ENCODE measurements at places on chromosomes 6 and 20.

DNA sequence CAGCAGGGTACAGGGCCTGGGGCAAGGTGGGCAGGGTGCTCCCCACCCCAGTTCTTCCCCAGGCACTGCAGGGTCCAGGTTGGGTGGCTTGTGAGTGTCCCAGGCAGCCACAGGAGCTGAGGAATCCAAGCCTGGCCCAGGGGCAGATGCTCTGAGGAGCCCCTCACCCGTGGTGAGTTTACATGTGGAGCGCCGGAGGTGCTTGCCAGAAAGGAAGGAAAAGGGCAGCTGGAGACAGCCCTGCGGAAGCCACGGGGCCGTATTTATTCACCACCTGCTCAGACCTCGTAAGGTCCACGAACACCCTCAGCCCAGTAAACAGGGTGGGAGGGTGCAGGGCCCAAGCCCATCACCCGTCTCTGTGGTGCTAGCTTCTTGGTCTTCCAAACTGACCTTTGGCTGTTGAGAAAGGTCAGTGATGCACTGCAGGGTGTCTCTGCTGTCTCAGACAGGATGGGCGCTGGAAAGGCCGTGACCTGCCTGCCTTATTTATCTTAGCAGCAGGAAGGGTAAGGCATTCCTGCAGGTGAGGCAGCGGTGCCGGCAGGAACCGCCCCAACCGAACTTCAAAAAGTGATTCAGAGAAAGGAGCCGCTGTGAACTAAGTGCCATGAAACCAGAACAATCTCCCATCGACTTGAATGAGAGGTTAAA is 4.0 kb upstream of the FRMD1 start:
- DNase-seq: no peak

DNA sequence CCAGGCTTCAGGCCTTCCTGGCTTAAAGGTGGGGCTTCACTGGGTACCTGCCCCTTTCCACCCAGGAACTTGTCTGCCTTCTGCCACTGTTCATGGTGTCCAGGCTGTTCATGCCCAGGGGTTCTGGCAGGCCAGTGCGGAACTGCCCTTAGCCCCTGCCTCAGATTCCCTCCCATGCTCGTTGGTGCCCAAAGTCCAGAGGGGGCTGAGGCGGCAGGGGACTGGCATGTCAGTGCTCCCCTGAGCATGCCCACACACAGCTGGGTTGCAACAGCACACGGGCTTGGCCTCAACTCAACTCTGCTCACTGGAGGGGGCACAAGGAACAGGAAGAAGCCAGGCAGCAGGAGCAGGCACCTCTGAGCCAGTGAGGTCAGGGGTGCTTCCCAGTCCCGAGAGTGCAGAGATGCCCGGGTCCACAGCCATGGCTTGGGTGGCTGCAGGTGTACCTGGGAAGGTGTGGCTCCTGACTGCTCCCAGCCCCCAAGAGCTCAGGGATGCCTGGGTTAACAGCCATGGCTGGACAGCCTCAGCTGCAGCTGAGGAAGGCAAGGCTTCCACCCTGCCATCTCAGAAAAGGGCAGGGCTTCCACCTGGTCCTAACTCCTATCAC is 845.9 kb downstream of the EYS start:
- no peak for DNase-seq

- DNase-seq: no peak
Measured at GRCh38 chr6:11357285-11357684, 124.8 kb upstream of the NEDD9 start.

DNA sequence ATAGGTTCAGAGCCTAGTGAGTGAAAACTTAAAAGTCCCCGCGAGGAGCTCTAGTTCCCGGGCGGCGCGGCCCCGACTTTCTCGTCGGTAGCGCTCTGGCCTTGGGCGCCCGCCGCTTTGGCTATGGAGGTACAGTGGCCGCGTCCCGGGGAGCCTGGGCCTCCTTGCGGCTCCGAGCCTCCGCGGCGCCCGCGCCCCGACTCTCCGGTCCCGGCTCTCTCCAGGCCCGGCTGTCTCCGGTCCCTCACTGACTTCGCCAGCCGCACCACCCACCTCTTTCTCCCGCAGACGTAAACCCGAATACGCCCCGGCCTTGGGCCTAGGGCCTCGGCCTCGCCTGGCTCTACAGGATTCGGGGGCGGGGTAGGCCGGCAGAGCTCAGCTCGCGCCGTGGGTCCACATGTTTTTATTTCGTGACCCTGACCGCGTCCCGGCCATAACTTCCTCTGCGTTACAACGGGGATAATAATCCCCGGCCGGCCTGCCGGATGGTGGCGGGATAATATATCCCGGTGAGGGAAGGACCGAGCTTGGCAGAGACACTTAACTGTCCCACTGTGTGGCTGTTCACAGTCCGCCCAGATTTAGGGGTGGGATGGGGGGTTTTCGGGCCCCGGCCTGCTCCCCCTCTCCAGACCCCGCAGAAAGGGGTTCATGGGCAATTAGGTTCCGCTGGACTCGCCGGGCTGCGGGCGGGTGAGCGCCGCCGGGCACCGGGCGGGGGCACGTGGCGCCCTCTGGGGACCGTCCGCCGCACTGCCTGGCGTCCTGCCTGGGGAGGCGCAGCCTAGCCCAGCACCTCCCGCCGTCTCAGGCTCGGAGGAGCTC is 10.0 kb upstream of the TBX18 start:
- DNase-seq: no peak

DNA sequence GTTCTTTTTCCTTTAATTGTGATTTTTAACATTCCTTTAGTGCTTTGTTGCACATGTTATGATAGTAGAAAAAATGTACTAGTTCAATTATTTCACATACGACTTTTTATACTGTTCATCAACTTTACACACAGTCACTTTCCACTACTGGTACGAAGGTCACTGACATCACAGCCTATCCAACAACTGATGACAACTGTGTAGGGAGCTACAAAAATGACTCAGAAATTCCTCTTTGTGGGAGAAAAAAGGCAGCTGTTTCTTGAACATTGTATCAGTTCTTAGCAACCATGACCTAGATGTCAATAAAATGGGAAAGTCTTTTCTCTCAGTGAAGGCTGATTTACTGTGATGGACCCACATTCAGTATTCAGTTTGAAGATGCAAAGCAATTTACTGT is 7.0 kb upstream of the ID4 start:
- DNase-seq: no peak

- DNase-seq: peak; percentile 18
Measured at GRCh38 chr20:36468149-36469000, 72.9 kb upstream of the MYL9 start.

DNA sequence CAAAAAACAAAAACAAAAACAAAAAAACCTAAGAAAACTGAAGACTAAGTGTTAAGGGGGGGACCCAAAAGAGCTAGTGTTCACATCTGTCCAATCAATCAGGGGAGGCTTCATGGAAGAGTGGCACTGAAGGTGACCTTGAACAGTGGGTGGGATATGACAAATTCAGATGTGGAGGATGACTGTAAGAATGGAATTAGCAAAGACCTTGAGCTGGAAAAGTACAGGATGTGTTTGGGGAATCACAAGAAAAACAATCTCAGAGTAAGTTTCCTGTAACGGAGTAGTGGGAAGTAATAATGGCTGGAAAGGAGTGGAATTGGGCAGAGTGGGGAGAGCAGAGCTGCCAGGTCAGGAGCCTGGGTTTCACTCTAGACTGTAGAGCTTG is 2.9 kb upstream of the IER3 start:
- no peak for DNase-seq

- DNase-seq: no peak
Measured at GRCh38 chr20:61297986-61298385, 45.9 kb downstream of the CDH4 start.

- no peak for DNase-seq
Measured at GRCh38 chr20:13337090-13337784, 116.2 kb downstream of the ISM1 start.

GRCh38 chr6:134435814-134436280 is 117.9 kb upstream of the SGK1 start:
- DNase-seq: no peak

DNA sequence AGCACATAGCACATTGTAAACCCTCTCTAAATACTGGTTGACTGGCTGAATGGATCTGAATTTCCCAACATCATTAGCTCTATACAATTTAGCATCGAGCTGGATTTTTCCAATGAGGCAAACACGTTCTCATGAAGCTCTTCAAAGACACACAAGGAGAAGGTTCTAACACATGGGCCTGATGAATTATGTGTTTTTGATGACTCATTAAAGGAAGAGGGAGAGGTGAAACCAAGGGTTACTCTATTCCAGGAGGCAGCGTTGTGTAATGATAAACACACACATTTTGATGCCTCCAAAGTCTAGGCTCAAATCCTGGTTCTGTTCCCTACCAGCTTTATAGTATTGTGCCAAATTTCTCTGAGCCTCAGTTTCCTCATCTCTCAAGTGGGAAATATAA is 84.3 kb downstream of the PFDN4 start:
- no peak for DNase-seq

- peak; percentile 70 for DNase-seq
Measured at GRCh38 chr6:27592481-27593199, 119.7 kb upstream of the ZNF184 start.

- peak; percentile 63 for DNase-seq
Measured at GRCh38 chr6:13478525-13478966, 8.9 kb downstream of the GFOD1 start.

DNA sequence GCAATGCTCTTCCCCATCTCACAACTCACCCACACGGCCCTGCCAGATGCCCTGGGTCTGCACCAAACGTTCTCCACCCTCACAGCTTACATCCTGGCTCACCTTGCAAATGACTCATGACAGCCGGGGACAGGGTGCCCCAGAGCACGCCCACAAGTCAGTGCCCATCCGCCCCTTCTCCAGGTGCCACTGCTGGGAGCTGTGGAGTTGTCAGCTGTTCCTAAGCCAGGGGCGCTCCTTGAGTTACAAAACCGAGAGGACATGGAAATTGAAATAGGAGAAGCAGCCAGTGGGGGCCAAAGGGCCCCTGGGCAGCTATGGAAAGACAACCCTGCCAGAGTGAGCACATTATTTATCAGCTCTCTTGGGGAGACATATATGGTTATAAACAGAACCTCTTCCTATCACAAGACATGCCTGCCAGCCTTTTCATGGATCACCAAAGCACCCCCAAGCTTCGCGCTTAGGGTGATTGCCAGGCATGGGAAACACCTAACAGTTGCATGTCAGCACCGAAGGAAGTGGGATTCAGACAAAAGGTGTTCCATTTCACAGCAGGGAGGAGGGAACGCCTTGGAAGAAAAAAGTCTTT is 236.8 kb downstream of the LY86 start:
- DNase-seq: no peak

- DNase-seq: no peak
Measured at GRCh38 chr20:50992336-50992732, 30.6 kb downstream of the KCNG1 start.

GRCh38 chr20:5279661-5280060 is 37.1 kb downstream of the PROKR2 start:
- DNase-seq: no peak

DNA sequence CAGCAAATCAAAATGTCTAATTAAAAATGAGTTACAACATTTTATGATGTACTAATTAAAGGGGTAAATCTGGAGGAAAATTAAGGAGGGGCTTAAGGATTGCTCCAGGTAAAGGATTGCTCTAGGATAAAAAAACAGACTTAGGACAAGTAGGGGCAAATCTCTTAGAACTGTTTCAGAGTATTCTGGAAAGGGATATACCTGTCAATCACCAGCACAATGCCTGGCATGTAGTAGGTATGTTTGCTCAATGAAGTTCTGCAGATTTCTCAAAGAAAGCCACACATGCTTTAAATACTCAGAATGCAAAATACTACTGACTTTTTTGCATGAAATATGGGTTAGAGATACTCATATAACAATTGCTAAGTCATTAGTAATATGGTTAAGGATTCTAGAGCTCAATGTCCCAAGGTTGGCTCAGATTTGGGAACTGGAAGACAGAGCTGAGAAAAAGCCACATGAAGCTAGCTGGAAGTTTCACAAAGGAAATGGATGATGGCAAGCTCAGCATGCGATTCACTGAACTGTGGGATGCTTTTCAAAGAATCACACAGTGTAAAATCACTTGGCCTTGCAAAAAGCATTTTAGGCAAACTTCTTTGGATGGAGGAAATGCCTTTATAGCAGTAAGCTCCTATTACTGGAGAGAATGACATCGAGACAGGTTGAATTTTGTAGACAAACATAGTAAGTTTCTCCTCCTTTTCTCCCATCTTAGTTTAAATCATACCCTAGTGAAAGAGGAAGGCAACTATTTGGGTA is 72.8 kb downstream of the MAP3K5 start:
- DNase-seq: no peak

GRCh38 chr6:160055813-160056212 is 65.8 kb upstream of the SLC22A1 start:
- DNase-seq: no peak

DNA sequence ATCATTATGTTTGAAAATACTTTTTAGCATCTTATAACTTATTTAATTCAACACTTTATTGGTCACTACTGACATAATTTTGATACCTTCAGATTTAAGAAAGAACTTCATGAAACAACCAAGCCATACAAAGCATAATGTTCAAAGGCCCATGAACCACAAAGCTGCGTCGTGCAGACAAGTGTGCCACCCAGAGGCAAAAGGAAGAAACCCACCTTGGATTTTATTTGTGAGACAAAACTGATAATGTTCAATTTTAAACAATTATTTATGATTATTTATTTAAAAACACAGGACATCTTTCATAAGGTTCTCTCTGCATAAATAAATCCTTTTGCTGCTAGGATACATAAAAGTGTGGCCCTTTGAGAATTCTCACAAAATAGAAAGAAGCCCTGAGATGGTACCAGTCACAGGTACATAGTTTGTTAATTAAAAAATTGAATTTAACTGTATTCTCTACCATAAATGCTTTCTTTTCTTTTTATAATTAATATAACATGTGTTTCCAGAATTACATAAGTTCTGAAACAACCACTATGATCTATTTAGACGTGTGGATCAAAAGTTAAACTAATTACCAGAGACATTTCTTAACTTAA is 143.7 kb downstream of the RALGAPA2 start:
- DNase-seq: peak; percentile 84

DNA sequence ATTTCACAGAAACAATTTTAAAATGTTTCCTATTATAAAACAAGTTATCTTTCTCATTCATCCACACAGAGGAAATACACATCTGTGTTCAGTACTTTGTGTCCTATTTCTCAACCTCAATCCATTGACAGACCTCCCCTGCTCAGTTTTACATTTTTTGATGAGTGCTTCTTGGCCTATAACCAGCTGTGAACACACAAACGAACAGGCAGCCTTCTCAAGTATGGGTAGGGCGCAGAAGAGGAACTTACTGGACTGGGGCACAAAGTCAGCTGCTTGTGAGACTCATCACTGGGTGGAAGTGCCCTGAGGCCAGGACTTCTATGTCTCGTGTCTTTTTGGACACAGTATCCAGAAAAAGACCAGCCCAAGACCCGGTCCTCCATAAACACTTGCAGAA is 2.8 kb downstream of the RPS6KA2 start:
- no peak for DNase-seq

- DNase-seq: no peak
Measured at GRCh38 chr6:157993076-157993475, 11.4 kb downstream of the SYNJ2 start.
